ENCODE measurements at places on chromosomes 16 and 17.

DNA sequence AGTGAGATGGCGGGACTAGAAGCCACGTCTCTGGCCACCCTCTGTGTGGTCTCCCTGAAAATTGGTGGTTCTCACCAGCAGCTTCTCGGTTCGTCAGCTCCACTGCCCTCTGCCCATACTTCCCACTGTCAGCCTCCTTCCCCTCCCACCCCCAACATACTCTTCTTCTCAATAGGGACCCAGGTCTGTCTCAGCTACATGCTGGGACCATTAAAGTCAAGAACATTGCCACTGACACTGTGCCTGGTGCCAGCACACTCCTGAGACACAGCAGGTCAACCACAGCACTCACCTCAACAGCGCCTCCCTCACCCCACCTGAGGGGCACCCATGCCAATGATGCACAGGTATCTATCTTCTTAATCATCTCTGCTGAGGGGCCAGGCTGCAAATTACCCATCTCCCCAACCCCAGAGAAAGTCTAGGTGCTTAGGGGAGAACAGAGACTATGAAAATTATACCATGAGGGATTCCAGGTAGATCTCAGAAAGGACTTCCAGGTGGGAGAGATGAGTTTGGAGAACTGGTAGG lies 1.3 kb downstream of the PLXDC1 start:
- peak overlapping the region; percentile 70 for H3K4me3 ChIP-seq
- peaks cover 36% of the 10 kb centered on the region for H3K27me3 ChIP-seq
- no peaks in the 10 kb centered on the region for H3K36me3 ChIP-seq
- peaks cover 3% of the 10 kb centered on the region for H3K4me1 ChIP-seq
- H3K27ac ChIP-seq: no peak overlapping the region
- DNase-seq: no peak

DNA sequence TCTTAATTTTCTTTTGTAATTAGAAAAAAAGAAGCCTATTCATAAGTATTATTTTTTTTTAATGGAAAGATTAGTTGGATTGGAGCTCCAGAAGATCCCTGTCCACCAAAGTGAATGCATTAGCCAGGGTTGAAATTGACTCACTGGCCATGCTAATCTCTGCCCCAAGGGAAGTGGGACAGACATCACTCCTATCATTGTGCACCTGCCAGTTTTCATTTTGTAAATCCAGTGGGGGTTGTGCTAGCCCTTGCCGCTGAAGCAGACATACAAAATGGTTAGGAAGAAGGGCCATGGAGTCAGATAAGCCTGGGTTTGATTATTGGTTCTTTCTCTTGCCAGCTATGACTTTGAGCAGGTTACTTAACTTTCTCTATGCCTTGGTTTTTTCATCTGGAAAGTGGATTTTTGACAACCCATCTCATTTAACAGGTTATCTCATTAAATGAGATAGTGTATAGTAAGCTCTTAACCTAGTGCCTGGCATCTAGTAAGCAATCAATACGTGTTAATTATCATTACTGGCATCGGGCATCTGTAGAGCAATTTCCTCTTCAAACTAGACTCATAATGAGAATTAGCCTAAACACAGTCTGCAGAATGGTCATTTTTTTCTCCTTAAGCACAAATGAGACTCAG lies 216.9 kb downstream of the IRX3 start:
- H3K36me3 ChIP-seq: no peaks in the 10 kb centered on the region
- no peak overlapping the region for H3K4me3 ChIP-seq
- H3K27ac ChIP-seq: no peak overlapping the region
- no peak for DNase-seq
- peaks cover 24% of the 10 kb centered on the region for H3K4me1 ChIP-seq

DNA sequence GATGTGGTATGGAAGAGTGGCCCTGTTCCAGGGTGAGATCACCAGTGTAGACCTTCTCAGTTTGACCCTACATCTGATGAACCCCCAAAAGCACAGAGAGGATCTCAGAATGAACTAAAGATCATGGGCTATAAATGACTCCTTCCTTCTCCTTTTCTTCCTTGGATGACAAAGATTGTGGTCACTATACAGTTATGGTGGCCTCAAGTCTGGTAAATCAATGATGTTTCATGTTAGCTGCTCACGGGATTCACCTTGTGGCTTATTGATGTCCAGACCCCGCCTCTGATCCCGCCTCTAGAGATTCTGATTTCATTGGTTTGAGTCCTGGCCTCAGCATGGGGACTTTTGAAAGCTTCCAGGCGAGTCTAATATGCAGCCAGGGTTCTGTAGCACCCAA lies 112.2 kb downstream of the PITPNC1 start:
- peaks cover 37% of the 10 kb centered on the region for H3K4me1 ChIP-seq
- H3K27me3 ChIP-seq: no peaks in the 10 kb centered on the region
- H3K4me3 ChIP-seq: no peak overlapping the region
- H3K36me3 ChIP-seq: no peaks in the 10 kb centered on the region
- DNase-seq: no peak
- 0 out of 2 replicates have a peak overlapping the region, but pooled peaks have one; percentile 39 for H3K27ac ChIP-seq

DNA sequence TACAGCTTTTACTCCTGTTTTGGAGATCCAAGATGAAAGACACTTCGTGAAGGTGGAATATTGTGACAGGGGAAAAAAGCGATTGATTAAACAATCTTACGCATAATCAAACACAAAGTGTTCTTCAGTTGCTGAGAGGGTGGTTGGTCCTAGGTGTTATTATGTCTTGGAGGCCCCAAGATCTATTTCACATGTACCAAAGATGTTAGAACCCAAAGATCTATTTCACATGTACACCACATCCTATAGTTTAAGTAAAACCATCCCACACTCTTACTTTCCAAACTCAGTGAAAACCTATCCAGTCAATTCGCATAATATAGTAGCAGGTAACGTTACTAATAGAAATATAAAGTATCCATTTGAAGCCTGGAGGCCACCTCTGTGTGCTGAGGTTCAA lies 242.6 kb upstream of the MAF start:
- no peak overlapping the region for H3K27ac ChIP-seq
- no peak for DNase-seq
- H3K27me3 ChIP-seq: no peaks in the 10 kb centered on the region
- no peaks in the 10 kb centered on the region for H3K36me3 ChIP-seq
- no peak overlapping the region for H3K4me3 ChIP-seq
- no peaks in the 10 kb centered on the region for H3K4me1 ChIP-seq
